ENCODE measurements at places on chromosomes 7 and 10.

DNA sequence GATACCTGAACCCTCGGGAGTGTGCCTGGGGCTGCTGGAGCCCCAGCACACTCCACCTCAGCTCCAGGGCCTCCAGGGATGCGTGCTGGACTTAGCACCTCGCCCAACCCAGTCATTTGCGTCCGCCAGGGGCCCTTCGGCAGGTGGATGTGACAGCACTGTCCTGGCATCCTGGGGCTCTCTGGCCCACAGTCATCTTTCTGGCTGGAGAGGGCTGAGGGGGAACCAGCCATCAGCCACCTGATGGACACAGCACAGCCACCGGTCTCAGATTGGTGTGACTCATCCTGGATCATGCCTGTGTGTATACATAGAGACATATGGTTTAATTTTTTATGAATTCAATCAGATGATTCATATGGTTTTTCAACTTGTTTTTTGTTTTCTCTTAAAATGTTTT is 11.1 kb downstream of the ZNF775 start:
- DNase-seq: no peak

- peak; percentile 46 for DNase-seq
Observed at GRCh38 chr10:7487528-7487927, 76.7 kb upstream of the SFMBT2 start.

DNA sequence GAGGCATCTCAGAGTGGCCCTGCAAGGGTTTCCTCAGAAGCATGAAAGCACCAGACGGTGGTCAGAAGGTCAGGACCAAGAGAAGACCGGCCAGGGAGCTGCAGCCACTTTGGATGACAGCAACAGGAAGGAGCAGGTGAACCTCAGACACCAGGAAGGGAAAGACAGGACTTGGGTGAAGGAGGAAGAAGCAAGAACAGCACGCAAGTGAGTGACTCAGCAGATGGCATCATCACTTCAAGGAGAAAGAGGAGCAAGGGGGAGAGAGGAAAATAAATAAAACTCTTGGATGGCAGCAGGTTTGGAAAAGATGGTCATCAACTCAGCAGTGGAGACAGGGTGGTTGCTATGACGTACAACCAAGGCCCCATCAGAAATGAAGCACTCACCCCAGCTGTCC is 31.6 kb downstream of the NCAPG2 start:
- DNase-seq: no peak

DNA sequence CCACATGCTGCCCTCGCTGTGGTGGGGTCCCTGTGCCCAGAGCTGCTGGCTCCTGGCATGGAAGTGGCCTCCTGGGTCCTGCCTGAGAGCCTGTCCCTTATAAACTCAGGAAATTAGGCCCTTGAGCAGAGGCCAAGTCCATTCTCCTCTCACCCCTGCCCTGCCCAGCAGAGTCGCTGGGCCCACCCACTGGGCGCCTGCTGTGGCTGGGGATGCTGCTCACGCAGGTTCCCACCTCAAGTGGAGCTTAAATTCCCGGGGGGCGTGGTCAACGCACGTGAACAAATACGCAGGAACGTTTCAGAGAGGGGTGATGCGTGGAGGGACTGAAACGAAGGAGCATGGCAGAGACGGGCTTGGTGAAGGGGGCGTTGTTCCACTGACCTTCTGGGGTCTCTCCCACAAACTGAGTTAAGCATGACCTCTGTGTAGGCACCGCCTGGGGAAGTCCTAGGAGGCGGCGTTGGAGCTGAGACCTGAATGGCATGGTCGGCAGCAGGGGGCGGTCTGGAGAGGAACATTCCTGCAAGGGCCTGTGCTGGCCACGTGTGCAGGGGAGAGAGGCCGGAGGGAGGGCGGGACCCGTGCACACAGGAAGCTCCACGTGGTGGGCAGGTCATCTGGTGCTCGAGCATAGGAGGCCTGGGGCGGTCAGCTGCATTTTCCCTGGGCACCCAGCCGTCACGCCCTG is 27.9 kb downstream of the FAM20C start:
- DNase-seq: no peak

GRCh38 chr7:1059200-1060091 is 15.1 kb downstream of the GPR146 start:
- DNase-seq: no peak

DNA sequence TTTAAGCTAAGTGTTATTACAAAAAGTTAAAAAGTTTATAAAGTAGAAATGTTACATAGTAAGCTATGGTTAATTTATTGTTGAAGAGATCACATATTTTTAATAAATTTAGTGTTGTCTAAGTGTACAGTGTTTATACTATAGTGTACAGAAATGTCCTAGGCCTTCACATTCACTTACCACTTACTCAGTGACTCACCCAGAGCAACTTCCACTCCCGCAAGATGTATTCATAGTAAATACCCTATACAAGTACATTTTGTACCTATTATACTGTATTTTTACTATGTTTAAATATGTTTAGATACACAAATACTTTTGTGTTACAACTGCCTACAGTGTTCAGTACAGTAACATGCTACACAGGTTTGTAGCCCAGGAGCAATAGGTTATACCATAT is 69.2 kb downstream of the DNAJC1 start:
- DNase-seq: no peak

GRCh38 chr7:4861227-4861626 is 603 bp downstream of the PAPOLB start:
- DNase-seq: no peak

DNA sequence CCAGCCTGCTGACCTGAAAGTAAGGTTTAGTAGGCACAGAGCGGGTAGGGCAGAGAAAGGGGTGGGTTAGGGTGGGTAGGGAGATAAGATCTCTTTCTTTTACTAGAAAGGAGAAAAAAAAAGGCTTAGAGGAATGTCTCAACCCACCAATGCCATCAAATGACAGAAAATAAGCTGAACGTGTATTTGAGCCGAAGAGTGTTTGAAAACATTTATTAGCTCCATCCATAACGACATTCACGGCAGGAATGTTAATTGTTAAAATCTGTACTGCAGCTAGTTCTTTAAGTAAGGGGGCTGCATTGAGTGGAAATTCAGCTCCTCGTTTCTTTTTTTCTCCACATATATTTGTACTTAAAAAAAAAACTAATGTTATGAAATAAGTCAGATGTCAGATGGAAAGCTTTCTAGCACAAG is 63.7 kb upstream of the ARID5B start:
- DNase-seq: no peak

- no peak for DNase-seq
Observed at GRCh38 chr10:114821915-114822443, 399 bp downstream of the FHIP2A start.

- peak; percentile 19 for DNase-seq
Observed at GRCh38 chr7:18087026-18087686, 59.5 kb upstream of the PRPS1L1 start.

DNA sequence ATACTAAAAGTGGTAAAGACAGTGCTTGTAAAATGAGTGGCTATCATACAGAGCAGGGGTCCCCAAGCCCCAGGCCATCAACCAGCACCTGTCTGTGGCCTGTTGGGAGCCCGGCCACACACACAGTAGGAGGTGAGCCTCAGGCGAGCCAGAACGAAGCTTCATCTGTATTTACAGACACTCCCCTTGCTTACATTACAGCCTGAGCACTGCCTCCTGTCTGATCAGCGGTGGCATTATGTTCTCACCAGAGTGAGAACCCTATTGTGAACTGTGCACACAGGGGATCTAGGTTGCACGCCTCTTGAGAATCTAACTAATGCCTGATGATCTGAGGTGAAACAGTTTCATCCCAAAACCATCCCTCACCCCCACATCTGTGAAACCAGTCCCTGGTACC is 58.7 kb downstream of the ITGA8 start:
- DNase-seq: no peak

- no peak for DNase-seq
Observed at GRCh38 chr10:6202098-6202683, 541 bp upstream of the PFKFB3 start.

DNA sequence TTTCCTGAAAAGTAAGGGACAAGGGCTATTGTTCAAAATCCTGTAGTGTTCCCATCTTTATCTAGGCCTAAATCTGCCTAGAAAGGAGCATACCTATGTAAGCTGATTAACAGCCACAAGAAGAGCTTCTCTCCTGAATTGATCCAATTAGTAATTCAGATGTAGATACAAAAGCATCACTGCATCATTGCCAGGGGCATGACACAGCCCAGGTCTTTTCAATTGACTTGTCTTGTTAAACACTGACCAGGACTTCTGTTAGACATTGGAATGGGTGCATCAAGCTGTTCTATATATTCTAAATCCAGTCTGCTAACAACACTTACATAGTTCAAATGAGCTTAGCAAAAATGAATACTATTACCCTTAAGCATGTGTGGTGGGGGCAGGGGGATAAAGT is 589.2 kb downstream of the INHBA start:
- no peak for DNase-seq

GRCh38 chr7:41027428-41028115 is 675.3 kb downstream of the INHBA start:
- DNase-seq: no peak

GRCh38 chr10:34131152-34131551 is 683.9 kb downstream of the PARD3 start:
- no peak for DNase-seq

GRCh38 chr10:70343312-70343711 is 39.1 kb downstream of the LRRC20 start:
- no peak for DNase-seq

DNA sequence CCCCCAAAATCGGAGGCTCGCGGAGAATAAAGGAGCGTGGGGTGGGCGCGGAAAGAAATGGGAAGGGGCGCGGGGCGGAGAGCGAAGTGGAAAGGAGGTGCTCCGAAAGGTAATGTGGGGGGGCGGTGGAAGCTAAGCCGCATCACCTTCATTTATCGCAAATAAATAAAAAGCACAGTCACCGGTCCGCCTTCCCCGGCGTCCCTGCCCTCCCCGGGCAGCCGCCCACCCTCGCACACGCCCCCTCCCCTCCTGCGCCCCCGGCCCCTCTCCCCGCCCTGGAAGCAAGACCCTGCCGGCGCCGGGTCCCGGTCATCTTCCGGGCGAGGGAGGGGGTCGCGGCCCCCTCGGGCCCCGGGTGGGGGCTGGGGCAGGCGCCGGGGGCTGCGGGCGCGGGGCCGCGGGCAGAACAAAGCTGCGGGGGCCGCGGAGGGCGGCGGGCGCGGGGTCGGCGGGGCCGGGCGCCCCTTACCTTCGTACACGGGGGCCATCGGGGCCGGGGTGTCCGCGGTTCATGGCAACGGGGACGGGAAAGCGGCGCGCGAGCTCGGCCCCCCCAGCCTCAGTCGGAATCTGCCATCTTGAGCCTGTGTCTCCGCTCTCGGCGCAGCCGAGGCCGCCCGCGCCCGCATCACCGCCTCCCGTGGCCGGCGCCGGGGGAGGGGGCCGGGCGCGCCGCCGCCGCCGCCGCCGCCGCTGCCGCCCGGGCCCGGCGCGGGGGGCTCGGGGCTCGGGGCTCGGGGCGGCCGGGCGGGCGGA is 486 bp downstream of the HIPK2 start:
- peak; percentile 28 for DNase-seq

DNA sequence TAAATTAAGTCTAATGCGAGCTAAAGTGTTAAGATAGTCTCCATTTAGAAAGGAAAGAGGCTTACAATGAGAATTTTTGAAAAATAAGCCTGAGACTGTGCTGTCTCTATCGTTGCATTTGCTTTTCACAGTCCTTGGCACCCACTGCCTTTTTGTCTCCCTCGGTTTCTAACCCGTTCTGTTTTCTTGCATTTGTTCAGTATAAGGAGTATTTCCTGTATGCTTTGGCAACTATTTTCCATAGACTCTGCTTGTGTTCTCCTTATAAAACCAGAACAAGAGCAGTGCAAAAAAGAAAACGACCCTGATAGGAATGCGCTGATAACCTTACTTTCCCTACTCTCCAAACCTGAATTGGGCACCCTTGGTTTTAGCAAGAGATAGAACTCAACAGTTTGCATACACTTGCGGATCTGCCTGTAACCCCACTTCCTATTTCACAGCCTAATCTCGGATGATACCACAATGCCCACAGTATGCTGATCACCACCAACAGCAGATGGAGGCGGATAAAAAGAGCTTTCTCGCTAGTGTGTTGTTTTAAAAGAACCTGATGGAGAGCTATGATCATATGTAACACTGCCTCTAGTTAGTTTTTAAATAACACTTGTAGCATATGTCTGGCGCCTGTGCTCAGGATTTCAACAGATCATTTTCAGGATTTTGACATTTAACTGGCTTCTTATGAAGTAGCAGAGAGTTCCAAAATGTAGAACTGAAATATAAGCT is 1.6 kb upstream of the ARHGAP12 start:
- DNase-seq: no peak

- no peak for DNase-seq
Observed at GRCh38 chr7:143484119-143484518, 6.4 kb downstream of the TAS2R41 start.

DNA sequence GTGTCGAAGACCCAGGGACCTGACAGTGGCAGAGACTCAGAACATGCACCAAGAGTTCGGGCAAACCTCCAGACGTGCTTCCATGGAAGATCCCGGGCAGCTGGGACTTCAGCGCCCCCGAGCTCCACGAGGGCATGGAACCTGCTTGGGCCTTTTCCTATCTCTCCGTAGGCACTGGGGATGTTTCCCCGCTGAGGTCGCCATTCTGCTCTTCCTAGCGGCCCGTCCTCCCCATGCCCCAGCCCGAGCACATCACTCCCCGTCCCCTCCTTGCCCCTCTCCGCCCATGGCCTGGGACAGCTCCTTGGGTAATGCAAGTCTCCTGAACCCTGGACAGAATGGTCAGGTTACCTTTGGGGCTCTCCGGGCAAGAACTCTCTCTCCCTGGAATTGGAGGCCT is 32.3 kb upstream of the SHH start:
- no peak for DNase-seq

DNA sequence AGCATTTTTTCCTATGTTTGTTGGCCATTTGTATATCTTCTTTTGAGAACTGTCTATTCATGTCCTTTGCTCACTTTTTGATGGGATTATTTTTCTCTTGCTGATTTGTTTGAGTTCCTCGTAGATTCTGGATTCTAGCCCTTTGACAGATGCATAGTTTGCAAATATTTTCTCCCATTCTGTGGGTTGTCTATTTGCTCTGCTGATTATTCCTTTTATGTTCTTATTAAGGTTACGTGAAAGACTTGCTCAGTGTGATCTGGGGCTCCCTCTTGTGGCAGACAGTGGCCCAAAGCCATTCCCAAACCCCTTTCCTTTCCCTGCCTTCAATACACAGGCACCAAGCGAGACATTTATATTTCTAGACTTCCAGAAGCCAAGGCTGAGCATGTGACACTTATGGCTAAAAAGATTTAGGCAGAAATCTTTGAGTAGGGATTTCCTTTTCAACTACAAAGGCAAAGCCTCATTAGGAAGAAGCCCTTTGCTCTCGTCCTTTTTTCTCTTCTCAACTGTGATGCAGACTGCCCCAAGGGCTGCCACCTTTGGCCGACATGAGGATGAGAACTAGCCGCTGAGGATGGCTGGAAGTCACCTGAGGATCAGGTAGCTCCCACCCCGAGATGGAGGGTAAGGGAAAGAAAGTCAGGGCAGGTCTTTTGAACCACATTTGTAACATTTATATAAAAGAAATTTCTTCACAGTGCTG is 23.6 kb downstream of the ST8SIA6 start:
- no peak for DNase-seq

DNA sequence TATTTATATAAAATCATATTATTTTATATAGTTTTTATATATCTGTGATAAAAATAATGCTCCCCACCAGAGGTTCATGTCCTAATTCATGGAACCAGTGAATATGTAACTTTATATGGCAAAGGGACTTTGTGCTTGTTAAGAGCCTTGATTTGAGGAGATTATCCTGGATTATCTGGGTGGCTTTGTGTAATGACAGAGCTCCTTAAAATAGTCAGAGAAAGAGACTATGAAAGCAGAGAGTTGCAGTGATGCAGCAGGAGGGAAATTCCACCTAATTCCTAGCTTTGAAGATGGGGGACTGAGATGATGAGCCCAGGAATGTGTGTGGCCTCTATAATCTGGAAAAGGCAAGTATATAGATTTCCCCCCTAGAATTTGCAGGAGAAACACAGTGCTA is 1034.2 kb upstream of the C7orf33 start:
- no peak for DNase-seq

Measured in COR-L47 (cell line).